Tibial nerve (tissue), 4 donors: ENCODE measurements at places on chromosomes 6 and 20.

DNA sequence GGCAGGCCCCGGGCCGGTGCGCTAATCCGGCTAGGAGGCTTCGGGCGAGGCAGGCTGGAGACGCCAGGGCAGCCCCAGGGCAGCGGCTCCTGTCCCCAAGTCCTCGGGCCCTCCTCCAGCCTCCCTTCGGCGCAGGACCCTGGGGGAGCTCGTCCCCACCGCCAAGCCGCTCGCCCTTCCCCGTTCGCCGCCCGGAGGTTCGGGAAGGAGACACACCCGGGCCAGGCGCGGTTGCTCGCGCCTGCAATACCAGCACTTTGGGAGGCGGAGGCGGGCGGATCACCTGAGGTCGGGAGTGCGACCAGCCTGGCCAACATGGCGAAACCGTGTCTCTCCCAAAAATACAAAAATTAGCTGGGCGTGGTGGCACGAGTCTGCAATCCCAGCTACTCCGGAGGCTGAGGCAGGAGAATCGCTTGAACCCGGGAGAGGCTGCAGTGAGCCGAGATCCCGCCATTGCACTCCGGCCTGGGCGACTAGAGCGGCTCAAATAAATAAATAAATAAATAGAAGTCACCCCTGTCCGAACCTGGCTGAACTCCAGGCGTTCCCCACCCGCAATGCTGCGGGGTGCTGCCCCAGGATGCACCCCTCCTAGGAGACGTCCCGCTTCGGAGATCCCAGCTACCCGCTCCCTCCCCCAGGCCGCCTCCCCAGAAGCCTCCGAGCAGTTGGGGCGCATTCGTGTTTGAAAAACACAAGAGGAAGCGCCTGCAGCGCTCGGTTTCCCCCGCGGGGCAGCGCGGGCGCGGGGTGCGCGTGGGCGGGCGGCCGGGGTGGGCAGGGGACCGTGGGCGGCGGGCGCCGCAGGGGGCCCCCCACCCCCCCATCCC, 27.5 kb downstream of the SERPINB9 start:
- no peak for DNase-seq

DNA sequence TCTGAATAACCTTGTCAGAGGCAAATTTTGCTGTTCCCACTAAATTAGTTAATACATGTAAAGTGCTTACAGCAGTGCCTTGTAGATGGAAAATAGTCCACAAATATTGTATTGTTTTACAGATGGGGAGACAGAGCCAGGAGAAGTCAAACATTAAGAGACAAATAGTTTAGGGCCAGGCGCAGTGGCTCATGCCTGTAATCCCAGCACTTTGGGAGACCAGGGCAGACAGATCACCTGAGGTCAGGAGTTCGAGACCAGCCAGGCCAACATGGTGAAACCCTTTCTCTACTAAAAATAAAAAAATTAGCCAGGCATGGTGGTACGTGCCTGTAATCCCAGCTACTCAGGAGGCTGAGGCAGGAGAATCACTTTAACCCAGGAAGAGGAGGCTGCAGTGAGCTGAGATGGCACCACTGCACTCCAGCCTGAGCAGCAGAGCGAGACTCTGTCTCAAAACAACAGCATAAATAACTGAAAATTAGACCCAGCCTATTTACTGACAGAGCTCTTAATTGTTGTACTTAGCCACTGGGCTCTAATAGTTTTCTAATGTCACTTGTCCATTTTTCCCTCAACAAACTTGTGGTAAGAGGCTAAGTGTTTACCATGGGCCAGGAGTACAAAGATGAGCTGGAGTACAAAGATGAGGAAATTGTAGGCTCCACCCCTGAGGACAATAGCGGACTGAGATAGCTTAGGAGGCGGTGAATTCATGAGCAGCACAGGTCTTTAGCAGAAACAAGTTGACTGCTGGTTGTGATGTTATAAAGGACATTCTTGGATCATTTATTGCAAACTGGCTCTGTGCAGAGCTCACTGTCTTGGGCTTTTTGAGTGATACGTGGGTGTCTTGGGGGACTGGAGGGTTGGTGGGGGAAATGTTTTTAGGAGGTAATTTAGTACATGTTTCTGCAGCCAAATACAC, 6.4 kb downstream of the ZSWIM3 start:
- no peak for DNase-seq

GRCh38 chr6:142867988-142868812, 76.8 kb downstream of the HIVEP2 start:
- DNase-seq, result no peak

DNA sequence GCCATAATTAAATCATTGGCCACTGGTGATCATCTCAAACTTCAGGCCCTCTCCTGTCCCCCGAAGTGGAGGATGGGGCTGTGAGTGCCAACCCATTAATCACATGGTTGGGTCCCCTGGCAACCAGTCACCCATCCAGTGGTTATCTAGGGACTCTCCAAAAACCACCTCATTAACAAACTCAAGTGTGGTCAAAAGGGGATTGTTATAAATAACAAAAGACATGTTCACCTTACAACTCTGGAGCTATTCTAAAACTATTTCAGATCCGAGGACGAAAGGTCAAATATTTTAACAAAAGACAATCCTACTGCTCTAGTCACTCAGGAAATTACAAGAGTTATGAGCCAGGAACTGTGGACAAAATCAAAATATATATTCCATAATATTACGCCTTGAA, 95.5 kb upstream of the PRND start:
- DNase-seq, result no peak

GRCh38 chr6:137823826-137824555, 43.1 kb upstream of the TNFAIP3 start:
- DNase-seq, result no peak

- DNase-seq, result no peak
Observed at GRCh38 chr20:21387528-21387927, 9.8 kb downstream of the NKX2-4 start.

GRCh38 chr6:89612121-89612520, 26.4 kb downstream of the LYRM2 start:
- DNase-seq, result no peak

GRCh38 chr20:45423700-45424099, 7.8 kb downstream of the PIGT start:
- DNase-seq, result no peak

DNA sequence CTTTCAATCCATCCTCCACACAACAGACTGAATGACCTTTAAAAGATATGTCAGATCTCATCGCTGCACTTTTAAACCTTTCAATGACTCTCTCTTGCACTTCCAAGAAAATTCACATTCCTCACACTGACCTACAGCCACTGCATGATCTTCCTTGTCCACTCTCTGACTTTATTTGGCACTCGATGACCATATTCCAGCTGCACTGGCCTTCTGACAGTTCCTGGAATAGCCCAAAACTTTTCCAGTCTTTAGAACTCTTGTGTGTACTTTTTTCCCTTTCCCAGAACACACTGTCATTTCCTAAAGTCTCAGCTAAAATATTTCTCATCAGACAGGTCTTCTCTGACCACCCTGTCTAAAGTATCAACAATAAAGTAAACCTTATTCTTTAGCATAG, 174.6 kb downstream of the ADGRG6 start:
- no peak for DNase-seq

DNA sequence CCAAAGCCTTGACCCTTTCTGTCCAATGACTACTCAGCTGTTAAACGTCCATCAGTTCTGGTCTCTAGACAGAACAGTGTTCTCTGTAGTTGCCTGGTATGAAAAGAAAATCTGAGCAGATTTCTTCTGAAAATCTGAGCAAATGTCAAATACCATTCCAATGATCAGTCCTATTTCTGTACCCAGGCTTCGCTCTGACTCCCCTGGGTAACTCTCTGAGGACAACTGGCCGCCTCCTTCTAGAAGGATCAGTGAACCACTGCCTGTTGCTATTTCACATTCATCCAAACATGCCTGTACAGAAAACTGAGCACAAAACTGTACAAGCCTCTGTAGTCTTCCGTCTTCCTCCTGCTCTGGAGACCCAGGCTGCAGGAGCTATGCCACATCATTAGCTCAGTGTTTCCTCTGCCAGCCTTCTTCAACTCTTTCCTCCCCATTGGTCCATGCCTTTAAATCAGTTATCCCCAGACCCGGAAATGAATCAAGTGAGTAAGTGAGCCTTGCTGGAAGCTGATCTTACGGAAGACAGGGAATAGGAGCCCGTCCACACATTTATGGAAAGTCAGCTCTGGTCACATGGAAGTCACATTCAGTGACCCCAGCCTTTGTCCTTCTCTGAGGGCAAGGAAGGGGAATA, 63.3 kb downstream of the DAAM2 start:
- no peak for DNase-seq

DNA sequence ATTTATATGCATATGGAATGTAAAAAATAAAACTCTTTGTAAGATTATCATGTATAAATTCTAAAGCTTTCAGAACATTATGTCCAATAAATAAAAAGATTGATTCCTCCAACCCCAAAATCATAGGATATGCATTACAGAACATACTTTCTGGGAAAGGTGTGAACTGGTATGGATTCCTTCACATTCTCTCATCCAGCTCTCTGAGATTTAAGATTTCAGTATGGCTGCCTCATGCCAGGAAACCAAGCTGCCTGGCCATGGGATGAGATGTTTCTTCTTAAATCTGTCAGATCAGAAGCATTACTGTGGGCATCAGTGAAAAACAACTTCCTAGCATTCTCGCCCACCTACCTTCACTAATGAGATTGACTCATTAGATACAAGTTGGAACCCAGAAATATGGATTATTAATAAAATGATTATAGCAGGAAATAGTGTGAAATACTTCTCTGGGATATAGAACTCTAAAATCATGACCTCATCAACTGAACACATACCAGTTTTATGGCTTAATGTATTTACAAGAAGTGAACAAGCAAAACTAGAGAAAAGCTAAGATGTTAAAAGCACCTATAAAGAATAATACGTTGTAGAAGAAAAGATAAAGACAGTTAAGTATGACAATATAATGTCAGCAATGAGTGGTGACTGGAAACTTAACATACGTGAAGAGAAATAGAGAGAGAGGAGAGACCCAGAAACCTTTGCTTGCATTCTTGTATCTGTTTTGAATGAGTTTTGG, 171.6 kb upstream of the PHACTR1 start:
- DNase-seq, result no peak

- no peak for DNase-seq
Observed at GRCh38 chr6:129253242-129253641, 370.3 kb downstream of the LAMA2 start.

DNA sequence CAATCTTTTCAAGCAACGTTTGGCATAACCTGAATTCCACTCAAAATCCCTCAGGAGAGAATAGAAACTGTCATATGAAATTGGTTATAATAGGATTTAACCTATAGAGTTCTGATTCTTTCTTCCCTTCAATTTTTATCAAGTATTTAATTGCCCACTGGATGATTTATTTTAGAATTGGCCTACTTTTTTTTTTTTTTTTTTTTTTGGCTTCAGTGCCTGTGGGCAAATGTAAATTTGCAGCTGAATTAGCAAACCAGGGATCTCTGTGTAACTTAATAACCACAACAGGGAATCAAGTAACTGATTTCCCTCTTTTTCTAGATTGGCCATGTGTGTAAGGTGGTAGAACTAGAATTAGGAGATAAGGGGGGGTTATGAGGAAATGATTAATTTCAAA, 157.0 kb downstream of the SOX4 start:
- no peak for DNase-seq

GRCh38 chr6:43250992-43251373, 7.7 kb downstream of the TTBK1 start:
- no peak for DNase-seq

GRCh38 chr20:37885593-37886503, 17.1 kb upstream of the VSTM2L start:
- no peak for DNase-seq

GRCh38 chr6:150038202-150039062, 13.1 kb upstream of the RAET1L start:
- no peak for DNase-seq

DNA sequence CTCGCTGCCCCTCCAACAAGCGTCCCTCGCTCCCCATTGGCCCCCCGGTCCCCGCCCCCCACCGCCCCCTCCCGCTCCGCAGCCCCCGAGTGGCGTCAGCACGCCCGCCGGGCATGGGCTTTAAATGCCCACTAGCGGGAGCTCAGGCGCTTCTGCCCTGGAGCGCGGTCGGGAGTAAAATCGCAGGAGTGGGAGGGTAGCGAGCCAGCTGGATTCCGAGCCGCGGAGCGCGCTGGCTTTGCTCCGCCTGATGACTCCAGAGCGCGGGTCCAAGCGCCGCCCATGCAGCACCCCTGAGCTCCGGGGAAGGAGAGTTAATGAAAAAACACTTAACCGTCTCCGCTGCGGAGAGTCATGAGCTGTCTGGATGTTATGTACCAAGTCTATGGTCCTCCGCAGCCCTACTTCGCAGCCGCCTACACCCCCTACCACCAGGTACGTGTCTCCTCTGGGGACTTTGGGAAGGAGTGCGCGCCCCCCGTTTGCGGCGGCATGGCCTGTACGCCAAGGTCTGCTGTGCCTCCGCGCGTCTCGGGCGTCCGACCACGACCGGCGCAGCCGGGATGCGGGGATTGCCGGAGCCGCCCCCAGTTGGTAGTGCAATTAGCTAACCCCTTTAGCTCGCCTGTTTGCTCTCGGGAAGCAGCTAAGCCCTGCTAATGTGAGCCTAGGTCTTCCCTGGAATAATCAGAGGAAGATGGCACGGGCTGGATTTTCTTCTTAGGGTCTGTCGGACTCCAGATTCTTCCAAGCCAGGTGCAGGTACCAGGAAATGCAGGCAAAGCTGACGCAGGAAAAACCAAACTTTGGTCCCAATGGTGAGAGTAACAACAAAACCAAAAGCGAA, at the start of gene VGLL2:
Gene VGLL2 (plus strand): TSS at position 149 of the 847 bp plus-strand sequence. CDS start 206 bp downstream, at position 355.
- no peak for DNase-seq

DNA sequence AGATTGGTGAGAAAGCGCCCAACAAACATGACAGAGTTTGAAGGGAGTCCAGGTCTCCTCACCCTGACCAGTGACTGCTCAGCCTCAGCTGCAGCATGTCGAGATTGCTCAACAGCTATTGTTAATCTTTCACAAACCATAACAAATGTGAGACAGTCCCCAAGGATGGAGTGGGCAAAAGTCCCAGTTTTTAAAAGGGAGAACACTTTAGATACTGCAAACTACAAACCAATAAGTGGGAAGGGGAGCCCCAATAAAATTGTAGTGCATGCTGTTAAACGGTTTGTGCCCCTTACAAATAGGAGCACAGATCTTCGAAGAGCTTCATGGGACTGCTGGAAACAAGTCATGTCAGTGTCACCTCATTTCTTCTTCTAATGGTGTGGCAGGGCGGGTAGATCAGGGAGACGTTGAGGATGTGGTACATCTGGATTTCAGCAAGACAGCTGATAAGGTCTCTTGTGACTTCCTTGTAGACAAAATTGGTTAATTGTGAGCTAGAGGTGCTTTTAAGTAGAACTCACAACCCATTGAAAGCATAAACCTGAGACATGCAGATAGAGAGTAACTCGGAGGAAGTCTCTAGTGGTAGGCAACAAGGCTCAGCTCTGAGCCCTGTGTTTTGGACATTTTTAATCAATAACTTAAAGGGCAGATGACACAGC, 134.0 kb upstream of the ARMC2 start:
- no peak for DNase-seq
